Fibroblast of skin of left biceps (primary cell): ENCODE measurements at places on chromosomes 7 and 10.

DNA sequence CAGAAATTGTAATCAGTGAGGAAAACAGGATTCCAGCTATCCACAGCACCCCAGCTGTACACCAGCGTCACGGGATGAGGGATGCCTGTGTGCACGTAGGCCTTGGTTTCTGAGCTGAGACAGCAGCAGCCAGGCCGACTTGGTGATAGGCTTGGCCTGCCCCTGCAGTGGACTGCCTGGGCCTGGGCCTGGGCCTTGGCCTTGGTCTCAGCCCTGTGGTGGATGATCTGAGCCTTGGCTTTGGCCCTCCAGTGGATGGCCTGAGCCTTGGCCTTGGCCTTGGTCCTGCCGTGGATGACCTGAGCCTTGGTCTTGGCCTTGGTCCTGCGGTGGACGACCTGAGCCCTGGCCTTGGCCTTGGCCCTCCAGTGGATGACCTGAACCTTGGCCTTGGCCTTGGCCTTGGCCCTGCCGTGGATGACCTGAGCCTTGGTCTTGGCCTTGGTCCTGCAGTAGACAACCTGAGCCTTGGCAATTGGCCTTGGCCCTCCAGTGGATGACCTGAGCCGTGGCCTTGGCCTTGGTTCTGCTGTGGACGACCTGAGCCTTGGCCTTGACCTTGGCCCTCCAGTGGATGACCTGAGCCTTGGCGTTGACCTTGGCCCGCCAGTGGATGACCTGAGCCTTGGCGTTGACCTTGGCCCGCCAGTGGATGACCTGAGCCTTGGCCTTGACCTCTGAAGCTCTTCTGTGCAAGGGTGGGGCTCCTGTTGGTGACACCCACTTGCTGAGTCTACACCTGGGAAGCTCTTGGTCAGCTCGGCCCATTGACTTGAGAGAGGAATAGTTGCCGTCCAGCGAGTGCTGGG, 93.8 kb downstream of the CUX1 start:
- no peak for DNase-seq

GRCh38 chr7:1990001-1990670, 242.6 kb downstream of the MAD1L1 start:
- no peak for DNase-seq

GRCh38 chr7:29461996-29462395, 101.6 kb upstream of the PRR15 start:
- DNase-seq: no peak

GRCh38 chr7:74718336-74718735, 55.5 kb upstream of the NCF1 start:
- no peak for DNase-seq

DNA sequence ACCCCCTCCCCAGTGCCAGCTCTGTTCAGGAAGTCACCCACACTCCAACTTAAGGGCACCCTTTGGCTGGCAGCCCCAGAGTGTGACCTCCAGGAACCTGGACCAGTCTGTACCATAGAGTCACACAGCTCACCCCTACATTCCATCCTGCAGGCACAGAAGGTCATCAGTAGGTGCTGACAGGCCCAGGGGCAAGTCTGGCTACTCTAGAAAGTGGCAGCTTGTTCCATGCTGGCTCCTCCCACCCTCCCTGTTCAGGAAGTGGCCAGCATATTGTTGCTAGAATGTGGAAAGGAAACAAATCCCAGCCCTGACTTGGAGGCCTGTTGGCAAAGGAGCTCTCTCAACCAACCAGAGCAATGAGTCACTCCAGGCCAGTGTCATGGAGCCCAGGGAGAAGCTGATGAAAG, 3.2 kb upstream of the NCOA4 start:
- no peak for DNase-seq

GRCh38 chr7:158958618-158959017, 102.3 kb downstream of the DYNC2I1 start:
- DNase-seq: no peak

- DNase-seq: no peak
These were observed 82.0 kb downstream of the AFAP1L2 start for GRCh38 chr10:114322344-114322743.

GRCh38 chr7:28626221-28626620, 213.9 kb downstream of the CREB5 start:
- DNase-seq: no peak

DNA sequence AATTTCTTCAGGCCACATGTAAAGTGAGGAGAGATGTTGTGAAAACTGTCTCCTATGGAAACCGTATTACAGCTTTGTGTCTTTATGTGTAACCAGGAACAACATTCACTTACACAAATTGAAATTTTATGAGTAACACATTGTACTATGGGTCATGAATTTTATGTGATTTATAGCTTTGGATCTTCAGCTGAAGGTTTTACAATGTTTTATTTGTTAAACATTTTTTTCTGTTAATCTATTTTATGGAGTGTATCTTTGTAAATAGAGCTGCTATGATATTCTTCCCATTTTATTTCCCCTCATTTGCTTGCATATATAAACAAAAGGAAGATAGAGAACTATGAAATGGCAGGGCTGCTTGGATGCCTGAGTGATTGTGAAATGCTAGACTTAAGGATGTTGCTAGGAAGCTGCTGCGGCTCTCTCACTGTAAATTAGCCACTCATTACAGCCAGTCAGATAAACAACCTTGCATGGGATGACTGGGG, 104.5 kb upstream of the PCLO start:
- no peak for DNase-seq

DNA sequence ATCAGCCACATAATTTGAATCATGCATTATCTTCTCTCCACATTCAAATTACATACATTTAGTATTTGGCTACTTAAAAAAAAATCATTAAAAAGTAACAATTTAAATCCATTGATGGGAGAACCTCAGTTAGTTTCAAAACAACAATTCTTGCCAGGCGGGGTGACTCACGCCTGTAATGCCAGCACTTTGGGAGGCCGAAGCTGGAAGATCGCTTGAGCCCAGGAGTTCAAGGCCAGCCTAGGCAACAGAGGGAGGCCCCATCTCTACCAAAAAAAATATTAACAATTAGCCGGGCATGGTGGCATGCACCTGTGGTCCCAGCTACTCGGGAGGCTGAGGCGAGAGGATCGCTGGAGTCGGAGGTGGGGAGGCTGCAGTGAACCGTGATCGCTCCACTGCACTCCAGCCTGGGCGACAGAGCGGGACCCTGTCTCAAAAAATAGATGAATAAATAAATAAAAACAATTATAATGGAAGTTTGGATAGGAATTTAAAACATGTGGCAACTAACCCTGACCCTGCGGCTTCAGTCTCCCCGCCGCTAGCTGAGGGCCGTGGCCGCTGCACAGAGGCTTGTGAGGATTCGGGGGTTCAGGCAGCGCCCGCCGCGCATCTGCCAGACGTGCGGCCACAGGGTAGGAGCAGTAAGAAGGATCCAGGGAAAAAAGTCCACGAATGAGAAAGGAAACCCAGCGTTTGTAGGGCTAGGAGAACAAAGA, 1.1 kb upstream of the CSGALNACT2 start:
- DNase-seq: no peak

- peak; percentile 22 for DNase-seq
These were observed 38.5 kb downstream of the ZNF777 start for GRCh38 chr7:149422162-149422913.

DNA sequence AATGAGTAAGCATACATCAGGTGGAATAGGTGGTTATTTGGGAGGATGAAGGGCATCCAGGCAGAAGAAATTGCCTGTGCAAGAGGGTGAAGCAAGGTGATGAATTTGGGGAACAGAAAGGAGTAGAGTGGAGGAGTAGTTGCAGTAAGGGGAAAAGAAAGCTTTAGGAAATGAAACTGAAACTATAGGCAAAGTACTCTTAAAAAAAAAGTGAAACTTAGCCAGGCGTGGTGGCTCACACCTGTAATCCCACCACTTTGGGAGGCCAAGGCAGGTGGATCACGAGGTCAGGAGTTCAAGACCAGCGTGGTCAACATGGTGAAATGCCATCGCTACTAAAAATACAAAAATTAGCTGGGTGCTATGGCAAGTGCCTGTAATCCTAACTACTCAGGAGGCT, 17.6 kb downstream of the NUP205 start:
- no peak for DNase-seq

DNA sequence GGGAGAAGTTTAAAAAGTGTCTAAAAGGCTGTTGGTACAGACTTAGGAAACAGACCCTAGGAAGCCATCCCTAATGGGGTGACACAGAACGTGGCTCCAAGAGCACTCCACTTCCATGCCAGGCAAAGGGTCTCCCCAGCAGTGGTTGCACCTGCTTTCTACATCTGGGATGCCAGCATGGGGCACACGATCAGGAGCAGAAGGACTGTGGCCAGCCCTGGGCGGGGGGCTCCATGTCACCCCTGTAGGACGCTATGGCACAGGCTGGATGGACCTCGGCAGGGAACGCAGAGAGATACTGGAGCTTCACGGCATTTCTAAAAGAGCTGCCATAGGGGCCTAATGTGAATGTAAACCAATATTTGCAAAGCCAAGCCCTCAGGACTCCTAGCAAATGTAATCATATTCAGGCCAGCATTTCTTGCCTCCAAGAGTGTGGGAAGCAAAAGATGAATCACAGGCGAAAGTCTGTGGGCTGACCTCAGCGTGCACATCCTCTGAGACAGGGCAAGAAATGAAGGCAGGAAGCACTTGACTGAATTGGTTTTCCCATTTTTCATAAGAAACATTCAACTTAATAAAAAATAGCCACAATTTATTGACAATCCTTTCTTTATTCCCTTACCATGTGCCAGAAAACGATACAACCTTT, 93.9 kb downstream of the ATXN7L1 start:
- no peak for DNase-seq
